Mesenteric fat pad (tissue), 1 donor: ENCODE measurements at places on chromosomes 7 and 10. TPM values are rescaled to one million over a fixed set of nuclear protein-coding genes. Genes with fewer than 3 reads are reported as not detected.

LCOR gene
- 40.7 TPM for total RNA-seq

CCL24 gene
- not detected for total RNA-seq

IKZF1 gene
- 22.0 TPM for total RNA-seq

TRIM73 gene
- total RNA-seq, result 5.4 TPM

ANKRD2 gene
- not detected for total RNA-seq

IGFBP3 gene
- total RNA-seq, result 223 TPM

SMKR1 gene
- total RNA-seq, result not detected

SLC26A5 gene
- total RNA-seq, result 0.19 TPM

UPF2 gene
- 16.4 TPM for total RNA-seq

AOAH gene
- 9.4 TPM for total RNA-seq

IFIT1B gene
- not detected for total RNA-seq

CCDC3 gene
- total RNA-seq, result 122 TPM

AGAP3 gene
- 86.8 TPM for total RNA-seq

SPACDR gene
- 0.96 TPM for total RNA-seq

TOMM7 gene
- 248 TPM for total RNA-seq

ZNF239 gene
- total RNA-seq, result 5.5 TPM

GRID2IP gene
- not detected for total RNA-seq

HERC4 gene
- 59.1 TPM for total RNA-seq

IDI2 gene
- not detected for total RNA-seq

ACTR3C gene
- total RNA-seq, result 2.6 TPM

EEPD1 gene
- total RNA-seq, result 18.5 TPM

VSTM4 gene
- total RNA-seq, result 41.7 TPM

KAZALD1 gene
- 1.9 TPM for total RNA-seq

HOXA4 gene
- total RNA-seq, result 4.0 TPM

UBTD1 gene
- total RNA-seq, result 19.9 TPM

GNAT3 gene
- total RNA-seq, result not detected

SFRP5 gene
- not detected for total RNA-seq

CUZD1 gene
- total RNA-seq, result 0.51 TPM

NODAL gene
- total RNA-seq, result not detected

OR2A5 gene
- not detected for total RNA-seq

MTURN gene
- total RNA-seq, result 113 TPM

HKDC1 gene
- total RNA-seq, result 0.10 TPM

PKD2L1 gene
- total RNA-seq, result 0.39 TPM

STAMBPL1 gene
- total RNA-seq, result 5.1 TPM

TPST1 gene
- total RNA-seq, result 21.8 TPM

SLC39A12 gene
- 0.35 TPM for total RNA-seq

CDHR3 gene
- total RNA-seq, result 35.7 TPM

PHKG1 gene
- 2.8 TPM for total RNA-seq

VOPP1 gene
- 69.5 TPM for total RNA-seq

ICA1 gene
- total RNA-seq, result 21.9 TPM

UNCX gene
- total RNA-seq, result not detected
